Activated T-cell treated with anti-CD3 and anti-CD28 coated beads for 48 hours (primary cell): ENCODE measurements at places on chromosomes 13 and 19.

DNA sequence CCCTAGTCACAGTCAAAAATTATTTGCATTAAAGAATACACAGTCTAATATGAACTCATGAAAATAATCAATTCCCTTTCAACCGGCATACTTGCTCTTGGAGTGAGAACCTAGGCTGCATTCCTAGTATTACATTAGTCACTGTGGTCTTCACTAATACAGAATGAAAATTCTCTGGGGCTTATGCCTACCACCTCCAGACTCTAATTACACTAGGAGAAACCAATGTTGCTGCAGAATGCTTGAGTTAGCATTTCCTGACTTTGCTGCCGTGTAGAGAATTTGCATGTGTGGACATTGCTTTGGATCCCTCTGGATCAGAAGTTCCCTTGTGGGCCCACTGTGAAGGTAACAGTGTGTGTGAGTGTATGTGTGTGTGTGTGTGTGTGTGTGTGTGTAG lies 87.8 kb downstream of the CCNA1 start:
- no peak for DNase-seq

DNA sequence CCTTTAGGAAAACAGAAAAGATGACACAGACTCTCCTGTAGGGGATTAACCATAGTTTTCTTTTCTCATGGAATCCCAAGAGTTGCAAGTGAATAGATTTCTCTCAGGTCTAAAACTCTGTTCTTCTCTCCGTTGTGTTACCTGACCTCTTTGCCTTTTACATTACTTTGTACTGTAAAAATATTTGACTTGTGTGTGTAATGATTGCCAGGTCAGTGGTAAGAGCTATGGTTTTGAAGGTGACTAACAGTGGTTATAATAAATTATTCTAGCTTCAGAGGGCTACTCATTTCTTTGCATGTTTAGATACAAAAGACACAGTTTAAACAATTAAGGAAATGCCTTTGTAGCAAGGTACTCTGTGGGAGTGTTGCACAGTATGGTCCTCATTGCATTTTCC lies 23.0 kb upstream of the PSG2 start:
- no peak for DNase-seq

- DNase-seq, result peak; percentile 68
Observed at GRCh38 chr19:17873786-17874757, 2.3 kb downstream of the SLC5A5 start.

- DNase-seq, result no peak
Observed at GRCh38 chr13:109781384-109782065, 4.9 kb downstream of the IRS2 start.

- DNase-seq, result no peak
Observed at GRCh38 chr19:33921165-33921564, 124.5 kb downstream of the KCTD15 start.

GRCh38 chr19:23263870-23264590 lies 13.8 kb upstream of the ZNF724 start:
- DNase-seq, result no peak

- DNase-seq, result no peak
Observed at GRCh38 chr19:22503524-22503923, 81.4 kb upstream of the ZNF98 start.

GRCh38 chr13:41693434-41693833 lies 236.1 kb downstream of the RGCC start:
- DNase-seq, result no peak

GRCh38 chr19:29211562-29212355 lies 1.2 kb downstream of the UQCRFS1 start:
- peak; percentile 3 for DNase-seq

GRCh38 chr13:24683838-24684599 lies 3.8 kb downstream of the ATP12A start:
- DNase-seq, result peak; percentile 54

DNA sequence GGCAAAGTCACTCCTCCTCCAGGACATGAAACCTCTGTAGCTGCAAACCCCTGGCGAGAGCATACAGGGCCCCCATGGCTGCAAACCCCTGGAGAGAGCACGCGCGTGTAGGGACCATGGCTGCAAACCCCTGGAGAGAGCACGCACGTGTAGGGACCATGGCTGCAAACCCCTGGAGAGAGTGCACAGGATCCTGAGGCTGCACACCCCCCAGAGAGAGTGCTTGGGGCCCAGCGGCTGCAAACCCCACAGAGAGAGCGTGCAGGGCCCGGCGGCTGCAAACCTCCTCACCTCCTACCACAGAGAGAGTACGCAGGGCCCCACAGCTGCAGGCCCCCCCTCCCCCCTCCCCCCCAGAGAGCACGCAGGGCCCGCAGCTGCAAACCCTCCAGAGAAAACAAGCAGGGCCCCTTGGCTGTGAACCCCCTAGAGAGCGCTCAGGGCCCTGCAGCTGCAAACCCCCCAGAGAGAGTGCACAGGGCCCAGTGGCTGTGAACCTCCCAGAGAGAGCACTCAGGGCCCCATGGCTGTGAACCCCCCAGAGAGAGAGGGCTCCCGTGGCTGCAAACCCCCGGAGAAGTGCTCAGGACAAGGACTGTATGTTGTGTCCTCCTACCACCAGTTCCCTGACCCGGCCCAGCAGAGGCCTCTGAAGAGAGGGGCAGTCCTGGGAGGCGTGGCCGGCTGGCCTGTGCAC lies 7.3 kb downstream of the ADPRHL1 start:
- DNase-seq, result no peak

GRCh38 chr13:99067159-99067985 lies 89.5 kb upstream of the DOCK9 start:
- DNase-seq, result no peak

DNA sequence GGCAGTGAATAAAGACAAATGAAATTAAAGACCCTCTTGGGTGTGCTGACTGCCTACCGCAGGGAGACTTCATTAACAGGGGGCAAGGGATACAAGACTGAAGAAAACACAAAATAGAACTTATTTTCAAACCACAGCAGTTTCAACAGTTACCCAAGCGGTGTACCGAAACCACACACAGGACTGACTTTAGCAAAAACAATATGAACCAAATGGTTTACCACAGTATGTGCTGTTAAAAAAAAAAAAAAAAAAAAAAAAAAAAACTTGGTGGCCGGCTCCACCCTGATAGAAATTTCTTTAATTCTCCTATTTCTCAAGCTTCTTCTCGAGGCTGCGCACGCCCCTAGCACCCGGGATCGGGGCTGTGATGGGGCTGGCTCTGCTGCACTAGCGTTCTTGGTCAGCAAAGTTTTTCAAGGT lies 42.6 kb downstream of the KLF2 start:
- DNase-seq, result no peak

- no peak for DNase-seq
Observed at GRCh38 chr13:99380921-99381645, 73.9 kb upstream of the GPR183 start.

DNA sequence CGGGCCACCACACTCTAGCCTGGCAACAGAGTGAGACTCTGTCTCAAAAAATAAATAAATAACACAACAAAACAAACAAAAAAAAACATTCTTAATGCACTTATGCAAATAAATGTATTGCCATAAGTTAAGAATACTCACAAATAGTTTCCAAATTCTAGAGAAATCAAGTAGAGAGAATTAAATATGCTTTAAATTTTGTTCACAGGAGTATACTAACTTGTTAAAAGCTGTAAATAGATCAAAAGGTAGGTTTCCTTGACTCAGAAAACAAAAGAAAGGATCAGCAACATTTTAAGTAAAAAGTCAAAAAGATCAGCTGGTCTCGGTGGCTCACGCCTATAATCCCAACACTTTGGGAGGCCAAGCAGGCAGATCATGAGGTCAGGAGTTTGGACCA lies 50.5 kb upstream of the ZNF429 start:
- DNase-seq, result no peak

GRCh38 chr19:16034958-16035560 lies 41.2 kb upstream of the TPM4 start:
- DNase-seq, result no peak

DNA sequence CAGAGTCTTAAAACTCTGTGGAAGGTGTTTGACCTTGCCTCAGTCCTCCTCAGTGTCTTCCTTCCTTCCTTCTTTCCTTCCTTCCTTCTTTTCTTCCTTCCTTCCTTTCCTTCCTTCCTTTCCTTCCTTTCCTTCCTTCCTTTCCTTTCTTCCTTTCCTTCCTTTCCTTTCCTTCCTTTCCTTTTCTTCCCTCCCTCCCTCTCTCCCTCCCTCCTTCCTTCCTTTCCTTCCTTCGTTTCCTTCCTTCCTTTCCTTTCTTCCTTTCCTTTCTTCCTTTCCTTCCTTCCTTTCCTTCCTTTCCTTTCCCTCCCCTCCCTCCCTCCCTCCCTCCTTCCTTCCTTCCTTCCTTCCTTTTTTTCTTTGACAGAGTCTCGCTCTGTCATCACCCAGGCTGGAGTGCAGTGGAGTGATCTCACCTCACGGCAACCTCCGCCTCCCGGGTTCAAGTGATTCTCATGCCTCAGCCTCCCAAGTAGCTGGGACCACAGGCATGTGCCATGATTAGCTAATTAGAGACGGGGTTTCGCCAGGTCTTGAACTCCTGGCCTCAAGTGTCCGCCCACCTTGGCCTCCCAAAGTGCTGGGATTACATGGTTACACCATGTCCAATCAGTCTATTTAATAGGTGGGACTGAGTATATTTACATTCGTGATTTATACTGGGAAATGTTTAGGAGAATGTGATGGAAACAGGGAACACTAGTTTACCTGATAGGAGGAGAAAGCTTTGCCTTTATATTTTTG lies 16.3 kb downstream of the ZNF507 start:
- no peak for DNase-seq

- DNase-seq, result no peak
Observed at GRCh38 chr13:95546919-95547318, 5.6 kb upstream of the CLDN10 start.

GRCh38 chr19:34067861-34068271 lies 104.4 kb upstream of the LSM14A start:
- no peak for DNase-seq

- DNase-seq, result no peak
Observed at GRCh38 chr13:29761815-29762214, 88.6 kb downstream of the UBL3 start.

DNA sequence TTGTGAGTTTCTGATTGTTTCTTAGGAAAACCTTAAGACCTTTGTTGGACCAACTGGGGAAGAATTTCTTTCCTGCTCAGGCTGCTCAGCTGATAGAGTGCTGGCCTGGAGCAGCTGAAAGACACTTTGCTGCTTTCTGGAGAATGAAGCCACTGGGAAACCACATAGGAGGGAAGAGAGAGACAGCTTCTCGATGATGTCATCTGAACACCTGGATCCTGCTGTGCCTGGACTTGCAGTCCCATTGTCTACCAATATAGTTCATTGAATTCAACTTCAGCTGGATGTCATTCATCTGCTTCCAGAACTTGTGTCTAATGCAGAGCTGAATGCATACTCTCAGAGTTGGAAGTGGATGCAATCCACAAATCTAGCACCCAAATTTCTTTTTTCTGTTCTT lies 34.3 kb upstream of the TSHZ3 start:
- DNase-seq, result no peak

DNA sequence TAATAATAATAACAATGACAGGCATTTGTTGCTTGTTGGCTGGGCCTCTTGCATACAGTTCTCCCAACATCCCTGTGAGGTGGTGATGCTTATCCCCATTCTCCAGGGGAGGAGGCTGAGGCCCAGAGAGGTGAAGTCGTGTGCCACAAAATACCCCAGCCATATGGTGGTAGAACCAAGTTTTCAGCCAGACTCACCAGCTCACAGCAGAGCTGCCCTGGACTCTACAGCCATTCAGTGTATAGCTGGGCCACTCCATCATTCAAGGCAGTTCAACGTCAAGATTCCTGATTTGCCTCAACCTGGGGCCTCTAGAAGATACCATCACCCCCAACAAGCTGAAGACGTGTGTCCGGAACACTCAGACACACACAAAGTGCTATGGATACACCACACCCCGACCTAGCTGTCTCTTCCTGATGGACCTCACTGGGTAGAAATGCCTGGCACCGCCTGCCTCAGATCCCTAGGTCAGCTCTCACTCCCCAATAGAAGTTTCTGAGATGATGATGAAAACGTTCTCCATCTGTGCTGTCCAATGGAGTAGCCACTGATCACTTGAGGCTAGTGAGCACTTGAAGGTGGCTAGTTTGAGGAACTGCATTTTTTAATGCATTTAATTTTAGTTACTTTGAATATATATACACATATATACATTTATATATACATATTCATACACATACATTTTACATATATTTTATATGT lies 4.3 kb upstream of the CEACAM19 start:
- DNase-seq, result no peak

DNA sequence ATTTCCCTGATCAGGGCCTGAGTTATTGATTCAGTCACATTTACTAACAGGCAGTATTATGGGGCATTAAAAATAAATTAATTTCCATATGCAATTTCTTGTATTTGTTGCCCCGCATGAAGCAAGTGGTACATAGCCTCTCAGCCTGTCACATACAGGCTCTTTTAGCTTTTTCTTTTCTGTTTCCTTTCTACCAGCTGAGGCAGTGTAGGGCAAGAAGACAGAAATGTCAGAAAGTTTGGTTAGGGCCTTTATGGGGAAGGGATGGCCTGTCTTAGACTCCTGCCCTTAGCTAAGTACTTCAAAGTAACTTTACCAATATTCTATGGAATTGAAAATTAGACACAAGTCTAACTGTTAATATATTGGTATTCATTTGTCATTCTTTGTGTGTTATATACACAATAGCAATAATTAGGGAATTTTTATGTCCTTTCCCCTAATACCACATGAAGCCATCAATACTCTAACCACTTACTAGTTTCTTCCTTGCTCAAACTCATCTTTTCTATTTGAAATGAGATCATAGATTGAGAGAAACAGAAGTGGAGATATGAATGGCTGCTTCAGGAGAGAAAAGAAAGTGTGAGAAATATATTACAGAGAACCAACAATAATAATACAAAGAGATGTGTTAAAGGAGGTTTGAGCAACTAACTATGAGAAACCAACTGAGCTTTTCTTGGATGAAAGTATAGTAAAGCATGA lies 669.6 kb downstream of the PCDH17 start:
- DNase-seq, result no peak

GRCh38 chr19:19179548-19180441 lies 9.7 kb upstream of the MEF2B start:
- DNase-seq, result no peak

DNA sequence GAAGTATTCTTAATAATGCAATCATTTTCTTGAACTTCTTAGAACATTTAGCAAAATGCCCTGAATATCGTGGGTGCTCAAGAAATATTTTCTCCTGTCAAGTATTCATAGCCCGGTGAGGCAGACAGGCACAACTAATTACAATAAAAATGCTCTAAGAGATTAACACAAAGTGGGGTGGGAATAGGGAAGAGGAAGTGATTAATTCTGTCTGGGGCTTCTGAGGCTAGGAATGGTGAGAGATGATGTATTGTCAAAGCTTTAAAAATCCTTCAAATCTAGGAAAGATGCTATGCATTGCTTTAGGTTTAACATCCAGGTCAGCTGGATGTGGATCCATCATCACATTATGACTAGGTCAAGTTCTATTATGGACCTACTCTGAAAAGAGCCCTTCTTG lies 66.9 kb upstream of the POSTN start:
- no peak for DNase-seq
